Neural progenitor cell (in vitro differentiated cells): ENCODE measurements at places on chromosomes 3 and 15. TPM values are rescaled to one million over a fixed set of nuclear protein-coding genes. Genes with fewer than 3 reads are reported as not detected.

GRCh38 chr15:23401627-23402026, 45.4 kb downstream of the GOLGA6L2 start:
- DNase-seq, result no peak

DNA sequence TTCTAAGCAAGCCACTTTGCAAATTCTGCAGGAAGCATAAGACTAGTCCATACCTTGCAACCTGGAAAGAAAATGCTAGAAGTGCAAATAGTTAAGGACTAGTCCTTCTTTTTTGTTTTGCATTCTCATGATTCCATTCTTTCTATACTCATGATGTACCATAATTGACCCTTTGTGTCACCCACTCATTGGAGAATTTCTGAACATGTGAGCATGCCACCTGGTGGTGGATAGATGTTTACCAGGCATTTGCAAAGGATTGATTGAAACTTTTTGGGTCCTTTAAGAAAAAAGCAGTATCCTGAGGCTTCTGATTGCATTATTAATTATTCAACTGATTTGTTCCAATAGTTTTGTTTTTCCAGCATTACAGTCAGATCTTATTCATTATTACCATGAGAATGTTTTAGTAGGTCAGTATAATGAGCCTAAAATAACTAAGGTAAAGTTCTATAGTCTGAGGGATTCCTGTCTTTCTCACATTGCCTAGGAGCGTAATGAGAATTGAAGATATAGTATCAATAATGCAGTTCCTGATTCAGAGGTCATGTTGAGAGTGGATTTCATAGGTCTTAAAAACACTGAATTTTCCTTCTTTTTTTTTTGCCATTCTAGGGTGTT, 20.2 kb upstream of the DIPK2A start:
- peak; percentile 67 for DNase-seq

The ZNF80 gene
- not detected in 2 replicates for total RNA-seq

The RETNLB gene
- not detected in 2 replicates for total RNA-seq

- DNase-seq, result no peak
Measured at GRCh38 chr3:24047513-24047912, 102.4 kb downstream of the NR1D2 start.

DNA sequence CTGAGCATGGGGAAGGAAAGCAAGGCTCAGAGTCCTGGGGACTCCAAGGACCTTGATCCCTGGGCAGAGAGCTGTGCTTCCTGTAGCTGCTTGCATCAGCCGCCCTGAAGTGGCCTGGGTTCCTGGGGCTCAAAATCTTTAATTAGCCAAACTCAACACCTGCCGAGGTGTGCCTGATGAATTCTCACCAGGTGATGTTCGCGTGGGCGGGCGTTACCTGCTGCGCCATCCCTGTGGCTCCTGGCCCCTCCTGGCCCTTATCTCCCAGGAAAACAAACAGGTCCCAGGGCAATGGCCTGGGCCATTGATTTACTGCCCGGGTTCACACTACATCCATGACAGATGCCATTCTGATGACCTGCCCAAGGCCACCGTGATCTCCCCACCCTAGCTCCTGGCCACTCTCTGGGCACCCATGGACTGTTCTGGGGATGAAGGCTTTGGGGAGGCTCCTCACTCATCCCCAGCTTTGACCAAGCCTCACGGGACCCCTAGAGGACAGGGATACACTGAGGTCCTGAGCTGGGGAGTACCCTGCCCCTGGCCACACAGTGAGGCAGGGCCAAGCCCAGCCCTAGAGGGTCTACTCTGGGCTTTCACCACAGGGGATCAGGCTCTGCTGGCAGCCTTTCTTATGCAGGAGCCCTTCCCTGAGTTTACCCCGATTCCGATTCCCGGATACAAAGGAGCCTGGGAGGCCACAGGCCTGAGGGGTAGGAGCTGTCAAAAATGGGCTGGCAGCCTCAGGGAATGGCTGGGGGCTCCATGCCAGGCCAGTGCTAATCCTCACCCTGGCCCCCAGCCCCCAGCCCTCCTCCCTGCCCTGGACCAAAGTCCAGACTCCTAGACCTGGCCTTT, 5.7 kb downstream of the SLC38A3 start:
- no peak for DNase-seq

DNA sequence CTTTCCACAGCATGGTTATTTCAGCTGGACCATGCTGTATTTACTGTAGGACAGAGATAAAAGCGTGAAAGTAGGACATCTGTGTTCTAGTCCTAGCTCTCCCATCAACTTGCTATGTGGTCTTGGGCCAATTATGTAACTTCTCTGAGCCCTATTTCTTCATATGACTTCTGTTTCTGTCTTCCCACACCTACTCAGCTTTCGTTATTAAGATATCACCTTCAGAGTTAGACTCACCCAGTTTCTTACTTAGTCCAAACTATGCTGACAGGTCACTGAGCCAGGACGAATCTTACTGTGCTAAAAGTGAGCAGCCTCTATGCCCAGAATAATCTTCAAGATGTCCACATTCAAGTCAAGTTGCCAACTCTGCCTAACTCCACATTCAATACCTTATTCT, 283.7 kb downstream of the IL5RA start:
- DNase-seq, result no peak

The CACNA2D2 gene
- 4.3 and 9.5 TPM in 2 replicates for total RNA-seq

The SIDT1 gene
- not detected in 2 replicates for total RNA-seq

The FOXP1 gene
- total RNA-seq, result 27.3 and 29.9 TPM in 2 replicates

GRCh38 chr3:48180021-48180420, 8.2 kb downstream of the CDC25A start:
- no peak for DNase-seq

DNA sequence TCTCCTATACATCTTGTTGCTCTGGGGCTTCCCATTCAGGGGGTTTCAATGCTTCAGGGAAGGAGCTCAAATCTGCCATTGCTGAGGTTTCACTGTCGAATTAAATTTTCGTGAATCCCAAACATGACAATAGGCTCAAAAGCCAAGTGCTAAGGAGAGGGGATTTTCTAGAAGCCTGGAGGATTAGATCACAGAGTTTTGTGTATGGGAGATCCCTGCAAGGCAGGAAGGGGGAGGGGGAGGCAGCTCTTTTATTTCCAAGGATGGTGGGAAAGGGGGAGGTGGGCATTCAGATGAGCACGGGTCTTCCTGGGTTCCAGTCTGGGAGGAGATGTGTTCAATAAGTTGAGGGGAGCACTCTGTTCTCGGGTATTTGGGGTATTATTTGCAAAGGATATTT, 69.9 kb upstream of the DLG1 start:
- DNase-seq, result peak; percentile 59

DNA sequence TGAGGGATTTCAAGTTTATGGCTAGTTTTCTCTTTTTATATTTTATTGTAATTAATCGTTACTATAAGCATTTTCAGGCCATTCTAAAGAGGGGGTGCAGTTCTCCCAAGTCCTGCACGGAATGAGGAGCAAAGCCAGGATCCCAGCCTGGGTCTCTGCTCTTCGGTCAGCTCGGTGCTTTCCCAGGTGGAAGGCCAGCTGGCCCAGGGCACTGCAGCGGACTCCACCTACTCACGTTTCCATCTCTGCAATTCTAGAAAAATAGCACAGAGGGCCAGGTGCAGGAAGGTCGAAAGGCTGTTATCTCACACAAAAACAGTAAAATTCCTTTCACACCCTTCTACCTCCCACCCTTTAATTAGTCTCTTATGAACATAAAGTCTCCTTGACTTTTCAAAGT, 59.5 kb upstream of the HES1 start:
- no peak for DNase-seq

GRCh38 chr15:86178845-86179244, 99.2 kb downstream of the AGBL1 start:
- DNase-seq, result peak; percentile 62

The SLC30A4 gene
- total RNA-seq, result 0.02 and 0.19 TPM in 2 replicates

The ADIPOQ gene
- total RNA-seq, result not detected in 2 replicates

DNA sequence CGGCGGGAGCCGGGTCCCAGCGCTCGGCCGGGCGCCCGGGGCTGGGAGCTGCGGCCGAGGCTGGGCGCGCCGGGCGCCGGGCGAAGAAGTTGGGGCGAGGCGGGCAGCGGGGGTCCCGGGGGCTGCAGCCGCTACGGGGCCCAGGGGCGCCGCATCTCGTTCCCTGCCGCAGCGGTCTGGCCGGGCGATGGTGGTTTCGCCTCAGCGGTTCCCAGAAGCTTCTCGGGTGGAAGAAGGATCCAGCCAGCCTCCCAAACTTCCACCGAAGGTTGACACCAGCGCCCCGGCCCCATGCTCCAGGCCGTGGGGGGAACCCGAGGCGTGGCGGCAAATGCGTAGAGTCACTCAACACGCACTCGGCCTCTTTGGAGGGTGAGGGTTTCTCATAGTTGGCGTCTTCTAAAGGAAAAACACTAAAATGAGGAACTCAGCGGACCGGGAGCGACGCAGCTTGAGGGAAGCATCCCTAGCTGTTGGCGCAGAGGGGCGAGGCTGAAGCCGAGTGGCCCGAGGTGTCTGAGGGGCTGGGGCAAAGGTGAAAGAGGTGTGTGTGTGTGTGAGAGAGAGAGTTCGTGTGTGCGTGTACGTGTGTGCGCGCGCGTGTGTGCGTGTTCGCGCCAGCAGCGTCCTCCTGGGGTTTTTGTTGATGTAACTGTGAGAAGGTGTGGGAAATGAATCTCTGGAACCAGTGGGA, 940 bp downstream of the BOC start:
- peak; percentile 46 for DNase-seq

The NXPE3 gene
- 9.4 and 9.6 TPM in 2 replicates for total RNA-seq

- DNase-seq, result peak; percentile 50
Measured at GRCh38 chr15:37289109-37289765, 188.9 kb upstream of the MEIS2 start.

The ALDH1A2 gene
- 30.8 and 52.5 TPM in 2 replicates for total RNA-seq

GRCh38 chr15:26562336-26562735, 210.5 kb downstream of the GABRB3 start:
- DNase-seq, result no peak

The GMNC gene
- not detected in 2 replicates for total RNA-seq

GRCh38 chr3:125480656-125481374, 39.2 kb downstream of the SNX4 start:
- no peak for DNase-seq

- no peak for DNase-seq
Measured at GRCh38 chr15:64706011-64706911, 69.1 kb downstream of the RBPMS2 start.

The CILP gene
- total RNA-seq, result 0.22 TPM in 1 of 2 replicates, not detected in the other

The PP2D1 gene
- not detected in 2 replicates for total RNA-seq

GRCh38 chr15:48472756-48473155, 141.5 kb downstream of the DUT start:
- no peak for DNase-seq

DNA sequence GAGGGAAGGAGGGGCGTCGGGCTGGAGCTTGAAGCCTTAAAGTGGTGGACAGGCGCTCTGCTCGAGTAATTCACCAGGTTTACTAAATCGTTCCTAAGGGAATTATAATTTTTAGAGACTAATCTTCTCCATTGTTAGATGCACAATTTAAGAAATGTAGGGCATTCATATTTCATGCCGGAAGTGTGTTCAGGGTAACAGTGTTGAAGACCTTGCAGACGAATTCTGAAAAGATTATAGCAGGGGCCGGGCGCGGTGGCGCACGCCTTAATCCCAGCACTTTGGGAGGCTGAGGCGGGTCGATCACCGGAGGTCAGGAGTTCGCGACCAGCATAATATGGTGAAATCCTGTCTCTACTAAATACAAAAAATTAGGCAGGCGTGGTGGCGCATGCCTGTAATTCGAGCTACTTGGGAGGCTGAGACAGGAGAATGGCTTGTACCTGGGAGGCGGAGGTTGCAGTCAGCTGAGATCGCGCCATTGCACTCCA, 365 bp upstream of the GTF2A2 start:
- DNase-seq, result no peak

GRCh38 chr3:149087208-149087607, 875 bp upstream of the HLTF start:
- no peak for DNase-seq

The MASP1 gene
- 0.96 and 3.3 TPM in 2 replicates for total RNA-seq

GRCh38 chr15:77505556-77505955, 84.9 kb downstream of the HMG20A start:
- DNase-seq, result no peak

DNA sequence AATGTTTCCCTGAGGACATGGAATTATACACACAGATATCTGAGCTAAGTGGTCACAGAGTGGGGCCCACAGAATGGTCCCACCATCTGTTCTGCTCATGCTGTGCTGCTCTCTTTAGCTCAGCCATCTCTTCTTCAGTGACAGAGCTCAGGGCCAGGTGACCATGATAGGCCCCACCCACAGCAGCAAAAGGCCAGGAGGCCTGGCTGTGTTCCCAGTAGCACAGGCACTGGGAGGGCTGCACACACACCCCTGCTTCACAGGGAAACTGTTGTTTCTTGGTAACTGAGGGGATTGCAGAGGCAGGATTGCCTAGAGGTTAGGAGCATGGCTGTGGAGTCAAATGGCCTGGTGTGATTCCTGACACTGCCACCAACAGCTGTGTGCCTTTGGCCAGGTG, 4.8 kb upstream of the FBXW12 start:
- no peak for DNase-seq

The PLS1 gene
- 15.8 and 22.5 TPM in 2 replicates for total RNA-seq

GRCh38 chr3:49661281-49661680, 12.9 kb upstream of the APEH start:
- no peak for DNase-seq

DNA sequence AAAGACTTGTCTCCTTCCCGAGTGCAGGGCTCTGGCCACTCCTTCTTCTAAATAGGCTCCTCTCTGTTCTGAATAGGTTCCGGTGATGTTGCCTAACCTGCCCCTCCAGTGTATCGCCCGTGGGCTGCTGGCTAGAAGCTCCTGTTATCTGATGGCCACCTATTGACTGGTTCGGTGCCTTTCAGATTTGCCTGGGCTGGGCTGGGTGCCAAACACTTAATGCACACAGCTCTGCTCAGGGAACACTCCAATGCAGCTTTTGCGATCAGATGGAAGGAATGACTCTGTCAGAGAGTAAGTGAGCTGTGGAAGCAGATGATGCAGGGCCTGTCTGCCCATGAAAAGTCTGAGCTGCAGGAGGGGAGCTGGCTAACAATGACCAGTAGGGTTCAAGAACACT, 112.9 kb downstream of the CORO2B start:
- DNase-seq, result no peak

The CADM2 gene
- total RNA-seq, result 6.8 and 13.3 TPM in 2 replicates

- peak; percentile 81 for DNase-seq
Measured at GRCh38 chr3:52277972-52278509, 408 bp downstream of the WDR82 start.

DNA sequence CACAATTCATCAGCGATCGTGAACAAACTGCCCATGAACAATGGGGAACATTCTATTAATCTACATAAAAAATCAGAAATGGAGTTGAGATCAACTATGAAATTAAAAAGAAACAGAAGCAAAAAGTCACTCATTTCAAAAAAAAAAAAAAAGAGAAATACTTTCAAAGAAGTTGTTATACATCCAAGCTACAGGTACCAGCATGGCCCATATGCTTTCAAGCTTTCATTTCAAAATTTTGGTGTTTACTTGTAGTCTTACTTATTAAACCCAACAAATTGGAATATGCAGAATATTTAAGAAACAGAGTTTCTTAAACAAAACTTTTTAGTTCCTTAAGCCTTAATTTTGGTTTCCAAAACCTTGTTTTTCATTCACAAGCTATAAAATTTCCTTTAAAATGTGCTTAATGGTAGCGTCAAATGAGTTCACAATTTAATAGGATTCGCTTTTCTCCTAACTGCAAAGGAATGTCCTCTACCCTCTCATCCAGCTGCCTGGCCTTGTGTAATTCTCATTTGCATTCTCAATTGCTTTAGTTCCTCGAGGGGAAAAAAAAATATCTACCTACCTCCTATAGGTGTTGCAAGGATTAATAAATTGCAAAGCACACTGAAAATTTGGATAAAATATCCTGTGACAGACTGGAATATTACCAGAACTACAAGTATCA, 565.2 kb downstream of the ROBO1 start:
- DNase-seq, result peak; percentile 17

GRCh38 chr15:45091576-45091975, 22.4 kb downstream of the DUOX2 start:
- no peak for DNase-seq

The ADCY5 gene
- 1.0 and 1.6 TPM in 2 replicates for total RNA-seq

GRCh38 chr3:140296796-140297352, 361.9 kb downstream of the CLSTN2 start:
- DNase-seq, result no peak

The VGLL4 gene
- total RNA-seq, result 82.6 and 111 TPM in 2 replicates
